Right lung (tissue), 10 donors: ENCODE measurements at places on chromosomes 13 and 19. TPM values are rescaled to one million over a fixed set of nuclear protein-coding genes. Genes with fewer than 3 reads are reported as not detected.

GRCh38 chr13:77810878-77811277, 107.8 kb downstream of the EDNRB start:
- DNase-seq, result no peak

- no peak for DNase-seq
These were observed 382.7 kb downstream of the MYO16 start for GRCh38 chr13:109012115-109012514.

DNA sequence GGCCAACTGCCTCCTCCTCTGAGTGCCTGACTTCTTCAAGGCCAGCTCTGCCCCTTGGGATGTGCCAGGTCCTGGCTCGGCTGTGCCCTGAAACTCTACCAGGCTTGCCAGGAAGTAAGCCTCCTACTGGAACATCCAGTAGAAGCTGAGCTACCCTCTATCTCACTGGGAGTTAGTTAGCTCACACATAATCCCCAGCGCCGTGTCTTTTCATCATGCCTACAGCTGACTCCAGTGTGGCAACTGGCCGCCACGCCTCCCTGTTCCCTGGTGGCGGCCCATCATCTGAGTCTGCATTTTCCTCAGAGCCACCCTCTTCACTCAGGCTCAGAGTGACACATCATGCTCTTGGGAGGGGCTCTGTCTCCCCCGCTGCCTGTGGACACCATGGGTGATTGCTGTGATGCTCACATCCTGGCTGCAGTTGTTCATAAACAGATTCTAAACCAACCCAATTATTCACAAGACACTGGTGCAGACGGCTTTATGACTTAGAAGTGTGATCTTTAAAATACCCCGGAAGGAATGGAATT, 131.9 kb upstream of the IRS2 start:
- DNase-seq, result no peak

GRCh38 chr19:7751157-7751783, 3.9 kb upstream of the CD209 start:
- DNase-seq, result no peak

DNA sequence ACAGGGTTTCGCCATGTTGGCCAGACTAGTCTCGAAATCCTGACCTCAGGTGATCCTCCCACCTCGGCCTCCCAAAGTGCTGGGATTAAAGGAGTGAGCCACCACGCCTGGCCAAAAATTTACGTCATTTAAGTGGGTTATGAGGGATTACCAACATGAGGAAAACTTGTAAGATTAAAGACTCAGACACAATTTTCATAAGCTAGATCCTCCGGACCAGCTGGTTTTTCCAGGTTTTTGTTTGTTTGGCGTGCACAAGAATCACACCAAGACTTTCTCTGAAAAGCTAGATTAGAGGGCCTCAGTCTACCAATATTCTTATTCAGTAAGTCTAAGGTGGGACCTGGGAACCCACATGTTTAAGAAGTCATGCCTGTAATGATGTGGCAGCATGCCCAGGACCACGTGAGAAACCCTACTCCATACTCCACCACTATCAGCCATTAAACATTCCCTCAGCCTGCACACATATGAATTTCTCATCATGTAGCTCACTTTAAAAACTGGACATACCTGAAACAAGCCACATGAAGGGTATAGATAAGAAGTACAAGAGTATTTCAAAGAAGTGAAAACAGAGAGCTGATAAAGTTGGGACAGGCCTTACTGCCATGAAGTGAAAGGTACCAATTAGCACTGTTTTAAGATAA, 25.7 kb downstream of the DIAPH3 start:
- DNase-seq, result no peak

DNA sequence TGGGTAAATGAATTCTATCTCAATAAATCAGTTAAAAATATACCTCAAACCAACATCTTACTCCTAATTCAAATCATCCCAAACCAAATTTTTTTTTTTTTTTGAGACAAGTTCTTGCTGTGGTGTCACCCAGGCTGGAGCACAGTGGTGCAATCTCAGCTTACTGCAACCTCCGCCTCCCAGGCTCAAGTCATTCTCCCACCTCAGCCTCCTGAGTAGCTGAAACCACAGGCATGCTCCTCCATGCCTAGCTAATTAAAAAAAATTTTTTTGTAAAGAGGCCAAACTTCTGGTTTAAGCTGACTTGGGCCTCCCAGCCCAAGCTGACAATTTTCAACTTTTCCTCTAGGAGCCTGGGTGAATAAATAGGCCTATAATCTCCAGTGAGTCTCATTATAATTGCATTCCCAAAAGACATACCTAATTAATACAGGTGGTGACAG, 22.1 kb upstream of the OLFM2 start:
- no peak for DNase-seq

Gene NLRP5
- polyA plus RNA-seq, result not detected

DNA sequence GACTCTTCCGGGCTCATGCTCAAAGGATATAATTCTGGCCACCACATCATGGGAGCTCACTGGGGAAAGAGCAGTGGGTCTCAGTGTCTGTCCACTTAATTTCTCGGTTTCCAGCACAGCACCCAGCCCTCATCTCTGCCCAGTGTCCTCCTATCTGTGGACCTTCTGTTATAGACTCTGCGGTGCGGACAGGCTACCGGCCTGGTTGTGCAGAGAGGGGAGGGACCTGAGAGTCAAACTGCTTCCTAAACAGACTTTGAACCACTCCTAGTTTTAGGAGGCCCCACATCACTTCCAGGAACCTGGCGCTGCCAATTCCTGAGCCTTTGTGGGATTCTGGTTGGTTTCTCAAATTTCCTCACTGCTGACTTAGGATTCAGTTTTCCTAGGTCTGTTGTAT, 59.8 kb upstream of the MED4 start:
- DNase-seq, result no peak
